ENCODE measurements at places on chromosomes 4 and X. TPM values are rescaled to one million over a fixed set of nuclear protein-coding genes. Genes with fewer than 3 reads are reported as not detected.

The COL25A1 gene
- 1.4 TPM for total RNA-seq

The GPRIN3 gene
- under 0.01 TPM for total RNA-seq

The SPANXN3 gene
- not detected for total RNA-seq

The POU3F4 gene
- total RNA-seq, result not detected

The DCAF8L2 gene
- total RNA-seq, result not detected

The SLITRK4 gene
- total RNA-seq, result 0.29 TPM

The CXorf38 gene
- 14.7 TPM for total RNA-seq

The SPARCL1 gene
- not detected for total RNA-seq

The NEUROG2 gene
- not detected for total RNA-seq

The HSD17B13 gene
- total RNA-seq, result under 0.01 TPM

The P2RY10 gene
- not detected for total RNA-seq

The MGARP gene
- total RNA-seq, result 4.4 TPM

The CCDC110 gene
- total RNA-seq, result 2.2 TPM

The TMEM47 gene
- total RNA-seq, result 85.7 TPM

The SOX3 gene
- total RNA-seq, result not detected

The ITM2A gene
- not detected for total RNA-seq

The YTHDC1 gene
- 40.2 TPM for total RNA-seq

The GBA3 gene
- total RNA-seq, result not detected

The GC gene
- total RNA-seq, result not detected

The SSX2B gene
- total RNA-seq, result not detected

Data from osteoblast (primary cell).